ENCODE measurements at places on chromosomes 16 and 17.

- no peak for DNase-seq
Measured at GRCh38 chr17:41396996-41397660, at the start of gene KRT31. Gene KRT31 (minus strand): TSS chr17:41397608. CDS start chr17:41397539, 69 bp downstream.

DNA sequence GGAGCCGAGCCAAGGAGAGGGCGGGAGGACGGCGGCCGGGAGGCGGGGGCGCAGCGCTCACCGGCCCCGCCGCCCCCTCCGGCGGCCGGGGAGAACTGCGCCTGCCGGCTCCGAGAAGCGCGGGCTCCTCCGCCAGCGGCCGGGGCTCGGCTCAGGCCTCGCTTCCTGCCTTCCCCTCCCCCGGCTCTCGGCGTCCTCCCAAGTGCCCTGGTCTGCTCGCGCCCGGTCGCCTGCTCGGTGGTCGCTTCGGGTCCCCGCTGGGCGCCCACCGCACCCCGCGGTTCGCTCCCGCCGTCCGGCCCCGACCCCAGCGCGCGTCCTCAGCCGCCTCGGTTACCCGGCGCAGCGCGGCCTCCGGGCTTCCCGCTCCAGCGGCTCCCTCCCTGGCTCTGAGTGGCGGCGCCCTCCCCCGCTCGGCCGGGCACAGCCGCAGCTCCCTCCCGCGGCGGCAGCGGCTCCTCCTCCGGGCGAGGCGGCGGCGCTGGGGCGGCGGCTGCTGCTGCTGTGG is 313 bp downstream of the UBTF start:
- peak; percentile 60 for DNase-seq

GRCh38 chr17:56543280-56543679 is 50.2 kb upstream of the NOG start:
- DNase-seq: no peak

GRCh38 chr16:71843572-71843971 is 2.2 kb upstream of the ATXN1L start:
- no peak for DNase-seq

- no peak for DNase-seq
Measured at GRCh38 chr17:81740395-81740961, 28.4 kb downstream of the SLC25A10 start.

DNA sequence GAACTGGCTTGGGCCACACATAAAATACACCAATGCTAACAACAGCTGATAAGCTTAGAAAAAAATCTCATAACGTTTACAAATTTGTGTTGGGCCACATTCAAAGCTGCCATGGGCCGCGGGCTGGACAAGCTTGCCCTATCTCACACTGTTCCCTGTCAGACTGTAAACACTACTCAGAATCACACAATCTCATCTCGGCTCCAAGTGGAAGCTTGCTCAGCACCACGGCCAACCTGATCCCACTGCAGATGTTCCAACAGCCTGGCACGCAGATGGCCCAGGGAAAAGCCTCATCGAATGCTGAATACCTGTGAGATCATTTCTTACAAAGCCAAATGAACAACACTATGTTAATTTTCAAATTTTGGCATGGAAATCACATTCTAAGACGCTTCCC is 125.8 kb downstream of the ANKRD11 start:
- DNase-seq: no peak

- DNase-seq: no peak
Measured at GRCh38 chr17:73571511-73572130, 72.6 kb downstream of the SDK2 start.

GRCh38 chr17:69434164-69434579 is 19.7 kb downstream of the MAP2K6 start:
- DNase-seq: no peak

- no peak for DNase-seq
Measured at GRCh38 chr16:49855822-49856671, at the start of gene ZNF423. Gene ZNF423 (minus strand): TSS chr16:49856112. CDS start chr16:49855774, 338 bp downstream.

GRCh38 chr17:27504188-27504995 is 48.1 kb downstream of the KSR1 start:
- no peak for DNase-seq

Measured in stimulated activated CD4-positive, alpha-beta T cell treated with anti-CD3 and anti-CD28 coated beads, Interleukin-4, amount 100 ng/mL, for 48 hours (primary cell).